SIG-M5 (cell line): ENCODE measurements at places on chromosomes 6 and 20.

GRCh38 chr6:49540614-49541013 lies 9.9 kb upstream of the C6orf141 start:
- no peak for DNase-seq

- no peak for DNase-seq
These were observed 97.1 kb upstream of the PTPN1 start for GRCh38 chr20:50413088-50413500.

GRCh38 chr6:146267946-146268345 lies 239.1 kb downstream of the GRM1 start:
- DNase-seq, result no peak

- DNase-seq, result no peak
These were observed 83.8 kb downstream of the IYD start for GRCh38 chr6:150452428-150453243.

DNA sequence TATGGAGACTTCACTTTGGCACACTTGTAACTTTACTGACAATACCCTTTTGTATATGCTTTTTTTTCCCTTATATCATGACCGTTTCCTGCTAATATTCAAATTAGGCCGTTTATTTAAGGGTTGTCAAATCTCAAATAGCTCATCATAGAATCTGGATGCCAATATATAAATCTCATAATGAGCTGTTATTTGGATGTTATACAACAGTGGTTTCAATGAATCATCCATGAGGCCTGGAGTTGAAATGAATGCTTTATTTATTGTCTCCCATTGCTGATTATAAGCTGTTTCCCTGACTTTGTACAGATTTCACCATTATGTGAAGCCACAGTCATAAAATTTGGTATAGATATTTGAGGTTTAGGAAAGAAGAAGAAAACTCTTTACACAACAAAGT lies 256.1 kb downstream of the PLCB1 start:
- DNase-seq, result no peak

GRCh38 chr20:5843054-5843592 lies 92.9 kb downstream of the SHLD1 start:
- DNase-seq, result no peak

DNA sequence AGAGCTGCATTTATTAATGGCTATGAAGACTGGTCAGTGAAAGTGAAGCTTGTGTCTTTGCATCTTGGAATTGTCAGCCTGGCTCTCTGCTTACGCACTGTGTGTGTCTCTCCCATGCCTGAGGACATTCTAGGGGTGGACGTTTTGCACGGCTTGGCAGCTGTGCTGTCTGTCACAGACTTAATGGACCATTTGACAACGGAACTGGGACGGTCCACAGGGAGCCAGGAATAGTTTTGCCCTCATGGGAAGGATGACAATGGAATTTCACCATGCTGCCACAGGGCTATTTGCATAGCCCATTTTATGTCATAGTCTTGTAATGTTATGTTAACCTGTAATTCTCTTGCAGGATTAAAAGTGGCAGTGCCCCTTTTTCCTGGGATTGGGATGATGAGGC lies 44.7 kb downstream of the OR2B6 start:
- no peak for DNase-seq

GRCh38 chr6:44030812-44031454 lies 96.3 kb downstream of the MRPL14 start:
- no peak for DNase-seq

DNA sequence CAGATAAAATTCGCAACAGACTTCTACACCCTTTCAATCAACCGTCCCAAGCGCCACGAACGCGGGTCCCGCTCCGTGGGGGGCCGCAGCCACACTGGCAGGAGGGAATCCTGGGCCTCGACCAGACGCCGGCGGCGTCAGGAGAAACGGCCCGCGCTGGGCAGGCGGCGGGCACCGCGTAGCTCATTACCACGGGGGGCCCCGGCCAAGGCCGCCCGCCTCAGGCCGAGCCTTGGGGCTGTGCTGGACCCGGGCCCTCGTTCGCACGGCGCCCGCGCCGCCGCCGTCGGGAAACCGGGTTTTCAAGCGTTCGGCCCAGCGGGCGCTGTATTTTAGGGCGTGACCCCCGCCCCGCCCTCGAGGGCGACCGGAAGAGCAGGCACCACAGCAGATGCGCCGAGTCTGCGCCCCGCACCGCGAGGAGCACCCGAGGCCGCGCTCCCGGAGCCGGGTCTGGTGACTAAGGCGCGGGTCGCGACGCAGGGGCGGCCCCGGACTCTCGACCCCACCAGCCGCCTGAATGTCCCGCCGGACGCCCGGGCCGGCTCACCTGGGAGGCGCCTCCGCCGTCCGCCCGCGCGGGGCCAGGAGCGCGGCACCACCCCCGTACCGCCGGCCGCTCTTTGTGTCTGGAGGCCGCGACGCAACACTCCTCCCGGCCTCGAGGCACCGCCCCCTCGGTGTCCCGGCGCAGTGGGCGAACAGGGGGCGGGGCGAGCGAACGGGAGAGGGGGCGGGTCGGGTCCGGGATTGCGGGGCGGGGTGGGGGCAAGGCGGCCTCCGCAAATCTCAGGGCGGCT lies at the start of gene NINL:
Gene NINL, minus strand, starts transcription at position 627 of the 800 bp plus-strand sequence. CDS start 58,944 bp downstream, outside the sequence.
- DNase-seq, result no peak

- no peak for DNase-seq
These were observed 4.2 kb downstream of the ENTPD6 start for GRCh38 chr20:25199473-25200260.

DNA sequence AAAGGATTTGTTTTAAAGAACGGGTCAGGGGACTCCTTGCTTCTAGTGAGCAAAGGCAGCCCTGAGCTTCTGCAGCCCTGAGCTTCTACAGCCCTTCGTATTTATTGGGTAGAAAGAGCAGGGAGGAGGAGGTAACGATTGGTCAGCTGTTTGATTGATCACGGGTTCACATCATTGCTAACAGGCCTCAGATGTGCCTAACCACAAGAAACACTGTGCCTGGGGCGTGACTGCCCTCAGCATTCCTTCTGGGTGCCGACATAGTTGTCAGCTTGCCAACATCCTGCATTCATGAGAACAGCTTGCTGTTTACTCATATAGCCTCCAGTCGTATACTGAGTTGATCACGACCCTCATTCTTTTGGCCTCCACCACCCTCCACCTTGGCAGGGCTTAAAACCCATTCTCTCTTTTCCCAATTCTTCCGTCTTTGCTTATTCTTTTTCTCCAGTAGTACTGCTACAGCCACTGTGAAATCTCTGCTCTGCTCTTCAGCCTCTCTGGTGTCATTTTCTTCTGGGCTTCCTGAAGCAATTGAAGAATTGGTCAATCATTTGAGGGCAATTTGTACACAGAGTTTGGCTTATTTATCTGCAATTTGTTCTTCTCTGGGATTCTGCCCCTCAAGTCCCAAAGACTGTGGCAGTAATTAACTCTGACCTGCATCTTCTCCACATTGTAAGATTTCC lies 25.4 kb upstream of the NOP56 start:
- DNase-seq, result no peak

DNA sequence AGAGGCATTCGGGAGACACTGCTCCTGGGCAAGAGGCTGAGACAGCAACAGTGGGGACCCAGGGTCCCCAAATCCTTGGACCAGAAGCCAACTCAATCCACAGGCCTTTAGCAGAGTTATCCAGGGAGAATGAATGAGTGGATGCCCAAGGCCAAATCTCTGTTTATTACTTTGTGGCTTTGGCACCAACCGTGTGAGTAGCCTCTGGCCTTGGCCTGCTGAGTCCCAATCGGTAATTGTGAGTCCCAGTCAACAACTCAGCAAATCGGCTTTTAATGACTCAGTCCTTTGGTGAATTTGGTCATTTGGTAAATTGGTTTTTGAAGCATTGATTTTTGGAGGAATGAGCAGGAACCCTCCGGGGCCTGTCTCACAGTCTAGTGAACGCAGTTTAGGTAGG lies 29.1 kb upstream of the ECI2 start:
- no peak for DNase-seq

- no peak for DNase-seq
These were observed 12.2 kb upstream of the VNN1 start for GRCh38 chr6:132725947-132726607.

GRCh38 chr6:156879186-156879585 lies 102.0 kb downstream of the ARID1B start:
- no peak for DNase-seq

DNA sequence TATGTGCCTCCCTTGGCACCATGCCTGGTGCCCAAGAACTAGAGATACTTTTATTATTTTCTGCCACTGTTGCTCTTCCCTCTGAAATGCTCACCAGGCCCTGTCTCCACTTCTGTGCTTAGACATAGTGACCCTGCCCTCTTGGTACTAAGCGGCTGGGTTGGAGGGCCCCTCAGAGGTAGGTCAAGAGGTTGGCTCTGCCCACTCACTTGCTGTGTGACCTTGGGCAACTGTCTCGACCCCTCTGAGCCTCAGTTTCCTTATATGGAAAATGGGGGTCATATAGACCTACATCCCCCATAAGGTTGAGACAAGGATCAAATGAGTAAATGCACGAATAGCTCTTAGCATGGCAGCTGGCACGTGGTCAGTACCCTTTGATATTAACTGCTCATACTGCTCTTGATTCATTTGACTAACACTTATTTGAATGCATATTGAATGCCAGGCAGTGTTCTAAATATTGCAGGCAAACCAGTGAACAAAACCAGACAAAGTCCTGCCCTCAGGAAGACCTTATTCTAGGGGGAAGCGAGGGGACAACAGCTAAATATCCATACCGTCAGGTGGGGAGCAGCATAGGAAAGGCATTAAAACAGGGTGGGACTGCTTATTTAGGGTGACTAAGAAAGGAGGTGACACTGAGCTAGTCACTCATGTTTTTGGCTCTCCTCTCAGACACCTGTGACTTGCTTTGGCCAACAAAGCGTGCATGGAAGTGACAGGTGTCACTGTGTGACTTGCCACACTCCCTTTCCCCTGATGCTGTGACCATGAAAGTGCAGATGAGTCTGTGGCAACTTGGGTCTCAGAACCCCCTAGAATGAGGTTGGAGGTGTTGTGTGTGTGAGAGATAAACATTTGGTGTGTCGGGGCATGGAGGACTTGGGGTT lies 14.3 kb upstream of the SPO11 start:
- no peak for DNase-seq

- no peak for DNase-seq
These were observed 8.1 kb downstream of the HLA-DQB1 start for GRCh38 chr6:32658268-32658897.

- DNase-seq, result no peak
These were observed 87.1 kb upstream of the SALL4 start for GRCh38 chr20:51889466-51889865.

GRCh38 chr6:142693441-142693840 lies 251.5 kb downstream of the HIVEP2 start:
- DNase-seq, result no peak

DNA sequence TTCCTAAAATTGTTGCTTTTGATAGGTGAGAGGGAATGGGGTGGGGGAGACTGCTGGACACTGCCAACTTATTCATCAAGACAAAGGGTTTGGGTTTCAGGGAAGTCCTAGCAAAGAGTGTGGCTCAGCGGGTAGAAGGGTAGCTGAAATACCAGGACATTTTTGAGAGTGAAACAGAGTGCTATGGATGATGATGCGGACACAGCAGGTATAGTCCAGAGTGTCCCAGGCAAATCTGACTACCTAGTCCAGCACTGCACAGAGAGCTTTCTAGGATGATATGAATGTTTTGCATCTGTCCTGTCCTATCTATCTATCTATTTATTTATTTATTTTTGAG lies 154.3 kb downstream of the BCAS1 start:
- no peak for DNase-seq

DNA sequence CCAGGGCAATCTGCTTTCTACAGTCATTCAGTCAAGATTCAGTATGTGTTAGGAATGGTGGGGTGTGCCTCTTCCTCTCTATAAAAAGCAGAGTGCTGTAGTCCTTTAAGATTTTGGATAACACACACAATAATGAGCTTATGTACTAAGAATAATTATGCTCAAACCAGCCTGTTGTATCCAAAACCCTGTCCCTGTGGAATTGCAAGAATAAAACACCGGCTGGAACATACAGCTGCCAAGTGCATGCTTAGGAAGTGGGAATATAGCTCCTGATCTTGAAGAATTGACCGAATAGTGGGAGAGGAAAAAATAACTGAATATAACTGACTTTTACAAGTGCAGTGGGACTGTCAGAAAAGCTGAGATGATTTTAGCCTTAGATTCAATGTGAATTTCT lies 979 bp upstream of the MOCS1 start:
- no peak for DNase-seq

DNA sequence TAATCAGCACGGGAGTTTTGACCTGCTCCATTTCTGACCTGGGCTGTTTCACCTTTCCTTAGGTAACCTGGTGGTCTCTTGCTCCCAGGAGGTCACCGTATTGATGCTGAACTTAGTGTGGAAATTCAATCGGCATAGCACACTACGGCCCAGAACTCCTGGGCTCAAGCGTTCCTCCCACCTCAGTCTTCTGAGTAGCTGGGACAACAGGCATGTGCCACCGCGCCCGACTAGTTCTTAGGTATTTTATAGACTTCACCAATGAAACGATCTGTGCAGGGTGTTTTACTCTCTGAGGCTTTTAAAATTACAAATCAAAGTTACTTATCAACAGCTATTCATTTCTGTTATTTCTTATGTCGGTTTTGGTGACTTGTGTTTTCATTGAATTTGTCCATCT lies 42.1 kb downstream of the ATG5 start:
- no peak for DNase-seq

DNA sequence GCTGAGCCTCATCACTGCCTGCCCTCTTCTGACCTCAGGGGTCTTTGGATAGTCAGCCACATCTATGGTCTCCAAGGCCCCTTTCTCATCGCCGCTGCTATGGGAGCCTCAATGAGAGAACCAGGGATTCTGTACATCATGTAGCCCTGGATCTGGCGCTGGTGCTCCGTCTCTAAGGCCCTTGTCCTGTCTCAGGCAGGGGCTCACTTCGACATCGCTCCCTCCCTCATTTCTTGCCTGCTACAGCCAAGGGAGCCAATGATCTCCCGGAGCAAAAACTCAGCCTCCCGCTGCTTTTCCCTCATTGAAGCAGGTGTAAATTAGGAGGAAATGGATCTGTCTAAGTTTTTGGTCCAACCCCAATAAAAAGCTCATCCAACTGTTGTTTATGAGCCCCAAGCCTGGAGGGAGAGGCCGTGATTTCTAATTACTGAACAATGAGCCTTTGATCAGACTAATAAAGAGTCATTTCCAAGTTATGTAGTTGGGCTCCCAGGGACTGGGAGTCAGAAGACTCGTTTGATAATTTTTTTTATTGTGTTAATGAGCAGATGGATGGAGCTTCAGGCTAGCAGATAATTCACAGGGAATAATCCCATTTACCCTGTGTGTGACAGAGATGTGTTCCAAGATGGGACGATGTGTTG lies 30.9 kb downstream of the LBP start:
- no peak for DNase-seq

- no peak for DNase-seq
These were observed 8.7 kb downstream of the SLC2A4RG start for GRCh38 chr20:63748070-63748933.

DNA sequence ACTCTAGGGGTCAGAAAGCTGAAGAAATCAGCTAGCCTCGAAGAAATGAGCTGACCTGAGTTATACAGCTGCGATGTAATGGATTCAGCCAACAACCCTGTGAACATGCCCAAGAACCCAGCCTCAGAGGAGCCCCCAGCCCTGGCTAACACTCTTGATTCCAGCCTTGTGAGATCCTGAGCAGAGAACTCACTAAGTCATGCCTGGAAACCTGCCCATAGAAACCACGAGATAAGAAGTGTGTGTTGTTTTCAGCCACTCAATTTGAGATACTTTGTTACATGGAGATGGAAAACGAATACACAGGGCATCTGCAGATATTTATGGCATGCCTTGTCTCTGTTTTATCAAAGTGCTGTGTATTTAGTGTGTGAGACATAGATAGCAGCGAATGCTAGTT lies 265.2 kb downstream of the QKI start:
- DNase-seq, result no peak
